ENCODE measurements at places on chromosomes 4 and X. TPM values are rescaled to one million over a fixed set of nuclear protein-coding genes. Genes with fewer than 3 reads are reported as not detected.

The NXF2B gene
- not detected for total RNA-seq

The PRRG3 gene
- total RNA-seq: 2.1 TPM

The IL9R gene
- total RNA-seq: not detected

The EVC gene
- 56.7 TPM for total RNA-seq

The TLR2 gene
- 0.12 TPM for total RNA-seq

The HOPX gene
- 0.23 TPM for total RNA-seq

The PRRG1 gene
- total RNA-seq: 2.2 TPM

The VCX3B gene
- not detected for total RNA-seq
